Muscle of leg (tissue), 16 donors: ENCODE measurements at places on chromosomes 12 and 14. TPM values are rescaled to one million over a fixed set of nuclear protein-coding genes. Genes with fewer than 3 reads are reported as not detected.

- H3K27ac ChIP-seq, result peak overlapping the region; percentile 83
- peaks cover 4% of the 10 kb centered on the region for H3K36me3 ChIP-seq
- no peaks in the 10 kb centered on the region for H3K4me1 ChIP-seq
- H3K4me3 ChIP-seq, result no peak overlapping the region
Observed at GRCh38 chr14:32635061-32635719, 303.5 kb upstream of the NPAS3 start.

GRCh38 chr12:119710374-119710964 is 42.5 kb downstream of the PRKAB1 start:
- H3K27me3 ChIP-seq, result no peaks in the 10 kb centered on the region
- H3K27ac ChIP-seq, result no peak overlapping the region
- no peak overlapping the region for H3K4me3 ChIP-seq
- no peak for DNase-seq
- peaks cover 51% of the 10 kb centered on the region for H3K36me3 ChIP-seq
- no peaks in the 10 kb centered on the region for H3K4me1 ChIP-seq

DNA sequence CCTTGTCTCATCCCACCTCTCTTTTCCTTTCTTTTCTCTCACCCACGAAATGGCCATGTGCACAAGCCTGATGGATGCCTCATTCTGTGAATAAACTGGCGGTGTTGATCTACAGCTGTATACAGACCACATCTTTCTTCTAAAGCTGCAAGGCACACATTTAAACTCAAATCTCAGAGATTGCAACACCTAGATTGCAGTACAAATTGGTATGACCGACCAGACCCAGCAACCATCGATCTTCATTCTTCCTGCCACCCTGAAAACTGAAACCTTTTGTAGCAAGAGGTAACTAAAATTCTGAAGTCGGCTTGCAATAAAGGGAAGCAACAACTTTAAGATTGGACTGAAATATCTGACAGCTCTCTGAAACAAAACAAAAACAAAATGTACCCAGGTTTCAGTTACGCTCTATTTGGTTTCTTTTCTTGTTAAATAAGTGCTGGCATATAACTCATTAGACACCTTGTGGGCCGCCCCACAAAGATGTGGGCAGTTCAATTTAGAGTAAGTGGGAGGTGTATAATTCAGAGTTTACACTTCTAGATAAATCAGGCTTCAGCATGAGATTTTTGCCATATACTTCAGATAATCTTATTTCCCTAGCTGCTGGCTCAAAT is 390.0 kb upstream of the NOVA1 start:
- no peak for DNase-seq
- no peaks in the 10 kb centered on the region for H3K4me1 ChIP-seq
- H3K36me3 ChIP-seq, result no peaks in the 10 kb centered on the region
- H3K27me3 ChIP-seq, result no peaks in the 10 kb centered on the region
- no peak overlapping the region for H3K27ac ChIP-seq

GRCh38 chr14:79074510-79074909 is 904.3 kb downstream of the NRXN3 start:
- no peak overlapping the region for H3K27ac ChIP-seq
- no peaks in the 10 kb centered on the region for H3K4me1 ChIP-seq
- no peak overlapping the region for H3K4me3 ChIP-seq
- no peak for DNase-seq
- no peaks in the 10 kb centered on the region for H3K36me3 ChIP-seq

- H3K36me3 ChIP-seq, result peaks cover 3% of the 10 kb centered on the region
- no peaks in the 10 kb centered on the region for H3K27me3 ChIP-seq
- H3K4me1 ChIP-seq, result peaks cover 16% of the 10 kb centered on the region
- no peak overlapping the region for H3K27ac ChIP-seq
- DNase-seq, result no peak
- H3K4me3 ChIP-seq, result no peak overlapping the region
Observed at GRCh38 chr14:69620981-69621380, 9.6 kb downstream of the SUSD6 start.

DNA sequence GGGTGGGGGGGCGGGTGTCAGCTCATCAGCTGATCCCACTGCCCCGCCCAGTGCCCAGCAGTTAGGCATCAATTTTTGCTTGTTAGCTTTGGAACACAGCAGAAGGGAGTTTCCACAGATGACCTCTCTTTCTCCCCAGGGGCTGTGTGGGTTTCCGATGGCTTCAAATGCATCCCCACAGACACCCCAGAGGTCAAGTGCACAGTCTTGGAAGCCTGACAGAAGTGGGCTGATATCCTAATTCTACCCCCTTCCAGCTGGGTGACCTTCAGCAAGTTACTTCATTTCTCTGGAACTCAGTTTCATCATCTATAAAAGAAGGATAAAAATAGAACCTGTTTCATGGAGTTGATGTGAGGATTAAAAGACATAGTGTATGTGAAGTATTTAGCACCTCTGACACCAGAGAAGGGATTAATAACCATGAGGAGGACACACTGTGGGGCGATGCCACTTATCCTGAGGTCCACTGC is 22.0 kb downstream of the TTC9 start:
- H3K27me3 ChIP-seq, result no peaks in the 10 kb centered on the region
- no peak overlapping the region for H3K4me3 ChIP-seq
- no peaks in the 10 kb centered on the region for H3K4me1 ChIP-seq
- H3K36me3 ChIP-seq, result no peaks in the 10 kb centered on the region
- no peak for DNase-seq

- H3K27me3 ChIP-seq, result peaks cover 2% of the 10 kb centered on the region
- no peak overlapping the region for H3K27ac ChIP-seq
- DNase-seq, result no peak
- no peak overlapping the region for H3K4me3 ChIP-seq
- H3K4me1 ChIP-seq, result peaks cover 4% of the 10 kb centered on the region
Observed at GRCh38 chr14:34003082-34003668, 52.3 kb upstream of the EGLN3 start.

DNA sequence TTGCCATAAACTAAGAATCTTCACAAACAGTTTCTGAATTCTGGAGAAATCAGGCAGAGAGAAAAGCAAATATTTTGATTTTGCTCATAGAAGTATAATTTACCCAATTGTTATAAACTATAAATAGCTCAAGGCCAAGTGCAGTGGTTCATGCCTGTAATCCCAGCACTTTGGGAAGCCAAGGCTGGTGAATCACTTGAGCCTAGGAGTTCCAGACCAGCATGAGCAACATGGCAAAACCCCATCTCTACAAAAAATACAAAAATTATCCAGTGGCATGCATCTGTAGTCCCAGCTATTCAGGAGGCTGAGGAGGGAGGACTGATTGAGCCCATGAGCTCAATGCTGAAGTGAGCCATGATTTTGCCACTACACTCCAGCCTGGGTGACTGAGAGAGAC is 19.6 kb upstream of the MMP19 start:
- no peak for DNase-seq
- H3K4me1 ChIP-seq, result no peaks in the 10 kb centered on the region
- H3K27ac ChIP-seq, result no peak overlapping the region
- no peaks in the 10 kb centered on the region for H3K36me3 ChIP-seq

DNA sequence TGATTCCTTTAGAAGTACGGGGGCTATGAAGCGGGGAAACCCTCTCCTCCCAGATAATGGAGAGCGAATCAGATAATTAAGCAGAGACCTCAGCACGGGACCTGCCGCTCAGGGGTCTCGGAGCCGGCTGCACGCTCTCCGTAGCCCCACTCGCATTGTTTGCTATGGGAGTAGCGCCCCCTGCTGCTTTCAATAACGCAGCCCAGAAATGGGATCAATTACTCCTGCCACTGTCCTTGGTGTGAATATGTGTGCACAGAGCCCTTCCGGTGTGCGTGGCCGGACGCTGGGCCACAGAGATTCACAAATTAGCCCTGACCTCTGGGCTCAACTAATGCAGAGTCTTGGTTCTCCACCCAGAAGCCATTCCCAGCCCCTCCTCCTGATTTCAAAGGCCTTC is 76.4 kb upstream of the TMEM132C start:
- H3K4me3 ChIP-seq, result no peak overlapping the region
- H3K27ac ChIP-seq, result no peak overlapping the region
- H3K36me3 ChIP-seq, result no peaks in the 10 kb centered on the region
- peak; percentile 23 for DNase-seq
- H3K4me1 ChIP-seq, result no peaks in the 10 kb centered on the region

DNA sequence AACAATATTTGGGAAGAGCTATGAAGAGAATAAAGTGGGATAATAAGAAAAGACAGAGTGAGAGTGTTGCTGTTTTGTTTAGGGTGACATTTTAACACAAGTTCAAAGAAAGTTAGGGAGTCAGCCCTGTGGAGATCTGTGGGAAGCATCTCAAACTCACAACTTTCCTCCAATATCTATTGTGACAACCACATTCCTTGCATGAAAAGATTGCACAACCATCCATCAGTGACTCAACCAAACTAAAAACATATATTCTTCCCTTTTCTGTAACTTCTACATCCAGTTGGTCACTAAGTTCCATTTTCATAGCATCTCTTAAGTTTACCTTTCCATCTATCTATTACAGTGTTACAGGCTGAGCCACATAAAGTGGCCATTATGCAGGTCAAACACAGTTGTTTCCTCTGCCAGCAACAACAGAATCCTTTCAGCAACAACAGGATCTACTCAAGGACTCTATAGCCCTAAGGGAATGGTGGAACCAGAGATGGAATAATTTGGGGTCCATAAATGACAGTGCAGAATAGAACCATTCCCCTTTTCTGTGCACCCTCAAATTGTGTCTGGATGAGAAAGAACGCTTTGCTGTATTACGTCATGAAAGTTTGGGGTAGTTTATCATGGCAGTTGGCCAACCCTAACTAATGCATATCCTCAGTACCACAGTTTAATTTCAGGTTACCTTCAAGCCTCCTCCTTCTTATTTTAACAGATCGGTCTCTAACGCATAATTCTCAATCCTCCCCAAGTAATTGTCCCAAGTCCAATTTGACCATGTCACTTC is 118.8 kb downstream of the ST8SIA1 start:
- no peak overlapping the region for H3K4me3 ChIP-seq
- H3K36me3 ChIP-seq, result no peaks in the 10 kb centered on the region
- H3K27ac ChIP-seq, result no peak overlapping the region
- no peaks in the 10 kb centered on the region for H3K4me1 ChIP-seq

DNA sequence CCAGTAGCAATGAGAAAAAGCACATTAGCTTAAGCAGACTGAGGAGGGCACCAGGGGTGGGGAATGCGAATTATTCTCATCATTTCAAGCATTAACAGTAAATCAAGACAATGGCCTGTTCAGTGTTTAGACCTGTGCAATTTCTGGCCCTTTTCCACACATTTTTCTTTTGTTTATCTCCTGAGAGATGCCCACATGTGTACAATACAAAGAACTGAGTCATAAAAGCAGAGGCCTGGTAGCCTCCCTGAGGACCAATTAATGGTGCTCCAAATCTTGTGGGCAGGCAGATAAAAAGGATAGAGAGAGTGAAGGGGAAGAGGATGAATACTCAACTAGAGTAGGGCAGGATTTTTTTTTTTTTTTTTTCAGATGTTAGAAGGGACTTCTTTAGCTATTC is 480.8 kb downstream of the RERGL start:
- no peaks in the 10 kb centered on the region for H3K36me3 ChIP-seq
- H3K4me3 ChIP-seq, result no peak overlapping the region
- DNase-seq, result no peak
- no peak overlapping the region for H3K27ac ChIP-seq

DNA sequence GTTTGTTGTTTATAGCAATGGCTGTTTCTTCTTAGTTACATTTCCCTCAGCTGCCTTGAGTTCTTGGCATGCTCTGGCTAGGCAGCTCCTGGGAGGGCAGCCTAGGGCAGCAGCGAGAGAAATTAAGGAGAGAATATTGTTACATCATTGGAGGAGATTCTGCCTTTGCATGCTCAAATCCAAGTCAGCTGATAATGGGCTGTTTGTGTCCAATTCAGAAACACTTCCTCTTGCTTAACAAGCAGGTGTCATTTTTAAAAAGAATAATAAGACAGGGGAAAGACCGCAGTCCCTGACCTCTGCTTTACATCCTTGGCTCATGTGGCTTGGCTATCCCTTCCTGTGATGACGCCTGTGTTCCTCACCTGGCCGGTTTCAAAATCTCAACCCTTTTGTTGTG is 76.9 kb downstream of the ESR2 start:
- H3K4me3 ChIP-seq, result no peak overlapping the region
- H3K27me3 ChIP-seq, result no peaks in the 10 kb centered on the region
- no peak overlapping the region for H3K27ac ChIP-seq
- H3K36me3 ChIP-seq, result peaks cover 66% of the 10 kb centered on the region
- peaks cover 24% of the 10 kb centered on the region for H3K4me1 ChIP-seq

- no peak overlapping the region for H3K4me3 ChIP-seq
- H3K27ac ChIP-seq, result no peak overlapping the region
- peaks cover 5% of the 10 kb centered on the region for H3K36me3 ChIP-seq
- no peak for DNase-seq
- no peaks in the 10 kb centered on the region for H3K27me3 ChIP-seq
Observed at GRCh38 chr12:50419112-50419909, 18.6 kb downstream of the LARP4 start.

- no peak overlapping the region for H3K4me3 ChIP-seq
- no peak for DNase-seq
- no peak overlapping the region for H3K27ac ChIP-seq
Observed at GRCh38 chr12:54389134-54389508, 4.6 kb upstream of the ZNF385A start.

GRCh38 chr14:53365486-53366130 is 212.5 kb upstream of the DDHD1 start:
- no peak overlapping the region for H3K4me3 ChIP-seq
- no peaks in the 10 kb centered on the region for H3K36me3 ChIP-seq
- DNase-seq, result no peak
- no peaks in the 10 kb centered on the region for H3K27me3 ChIP-seq
- H3K4me1 ChIP-seq, result peaks cover 7% of the 10 kb centered on the region

DNA sequence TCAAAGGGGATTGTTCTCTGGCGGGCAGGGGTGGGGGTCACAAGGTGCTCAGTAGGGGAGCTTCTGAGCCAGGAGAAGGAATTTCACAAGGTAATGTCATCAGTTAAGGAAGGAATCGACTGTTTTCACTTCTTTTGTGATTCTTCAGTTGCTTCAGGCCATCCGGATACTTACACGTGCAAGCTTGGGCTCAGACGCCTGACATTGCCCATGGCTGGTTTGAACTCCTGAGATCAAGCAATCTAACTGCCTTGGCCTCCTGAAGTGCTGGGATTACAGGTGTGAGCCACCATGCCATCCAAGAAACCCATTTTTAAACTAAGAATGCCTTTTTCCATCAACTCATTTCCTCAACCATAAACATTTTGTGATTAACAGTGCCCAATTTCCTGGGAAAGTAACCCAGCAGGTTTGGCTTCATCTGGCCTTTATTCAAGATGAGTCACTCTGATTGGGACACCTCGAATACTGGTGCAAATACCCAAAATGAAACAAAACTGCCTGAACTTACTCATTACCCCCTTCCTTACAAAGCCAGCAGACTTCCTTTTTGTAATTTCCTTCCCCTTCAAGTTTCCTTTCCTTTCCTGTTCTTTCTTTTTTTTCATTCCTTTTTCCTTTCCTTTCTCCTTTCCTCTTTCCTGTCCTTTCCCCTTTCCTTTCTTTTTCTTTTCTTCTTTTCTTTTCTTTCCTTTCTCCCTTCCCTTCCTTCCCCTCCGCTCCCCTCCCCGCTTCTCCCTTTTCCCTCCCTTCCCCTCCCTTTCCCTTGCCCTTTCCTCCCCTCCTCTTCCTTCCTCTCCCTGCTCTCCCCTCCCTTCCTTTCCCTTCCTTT is 10.2 kb upstream of the RNASE10 start:
- no peaks in the 10 kb centered on the region for H3K27me3 ChIP-seq
- DNase-seq, result no peak
- H3K27ac ChIP-seq, result no peak overlapping the region

The NKX2-1 gene
- 4.2 TPM for polyA plus RNA-seq

The SERPINA10 gene
- 0.12 TPM for polyA plus RNA-seq

The CLEC4C gene
- not detected for polyA plus RNA-seq

The LRP1-AS gene
- polyA plus RNA-seq, result 1.1 TPM

The DIO2 gene
- 1.0 TPM for polyA plus RNA-seq

The ZDHHC22 gene
- polyA plus RNA-seq, result 0.52 TPM

The GPRC5D gene
- polyA plus RNA-seq, result 0.25 TPM

The TMPRSS12 gene
- not detected for polyA plus RNA-seq

The TMEM63C gene
- polyA plus RNA-seq, result 2.7 TPM

The EPYC gene
- not detected for polyA plus RNA-seq

The OR4K5 gene
- polyA plus RNA-seq, result not detected
